ENCODE measurements at places on chromosomes 6 and 20. TPM values are rescaled to one million over a fixed set of nuclear protein-coding genes. Genes with fewer than 3 reads are reported as not detected.

The ABHD16A gene
- 52.7 TPM for total RNA-seq

The AKAP7 gene
- 3.0 TPM for total RNA-seq

The EYA2 gene
- total RNA-seq: 0.11 TPM

The CNR1 gene
- not detected for total RNA-seq

The PCK1 gene
- not detected for total RNA-seq

The TUBB2B gene
- 1.6 TPM for total RNA-seq

The CD109 gene
- total RNA-seq: 3.8 TPM

The DNAJC5 gene
- 82.8 TPM for total RNA-seq

The SRF gene
- 11.8 TPM for total RNA-seq

The ZBTB12 gene
- 2.8 TPM for total RNA-seq

The KIFC1 gene
- 3.1 TPM for total RNA-seq

The TRIM31 gene
- total RNA-seq: not detected

The VGLL2 gene
- total RNA-seq: not detected

The CYP39A1 gene
- 0.22 TPM for total RNA-seq

The WFDC5 gene
- total RNA-seq: not detected

The BCAS1 gene
- not detected for total RNA-seq

The NFATC2 gene
- total RNA-seq: 3.3 TPM

The ZSCAN23 gene
- 2.5 TPM for total RNA-seq

The CCN6 gene
- total RNA-seq: not detected

The BPIFA3 gene
- total RNA-seq: not detected

The SLC17A4 gene
- total RNA-seq: not detected

The DDRGK1 gene
- total RNA-seq: 30.3 TPM

The TRDN gene
- not detected for total RNA-seq

The AGER gene
- 0.60 TPM for total RNA-seq
